ENCODE measurements at places on chromosomes 7 and 10.

DNA sequence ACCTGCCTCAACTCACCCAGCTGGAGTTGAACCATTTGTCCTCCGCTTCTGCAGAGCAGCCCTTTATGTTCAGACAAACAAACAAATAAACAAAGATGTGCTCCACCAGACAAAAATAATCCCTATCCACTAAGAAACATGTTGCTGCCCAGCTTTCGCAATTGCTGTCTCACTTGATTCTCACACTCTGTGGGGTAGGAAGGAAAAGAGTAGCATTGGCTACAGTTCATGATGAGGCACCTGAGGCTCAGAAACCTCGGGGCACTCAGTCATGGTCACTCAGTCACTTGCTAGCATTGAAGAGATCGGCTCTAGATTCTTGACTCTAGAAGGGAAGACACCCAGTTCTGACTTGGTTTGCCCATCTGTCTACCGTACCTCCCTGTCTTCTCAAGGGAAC, 88.0 kb upstream of the ZMIZ1 start:
- no peak for DNase-seq

- peak; percentile 78 for DNase-seq
These were observed 2.0 kb downstream of the CUL1 start for GRCh38 chr7:148700661-148701064.

GRCh38 chr7:25790963-25791362, 361.0 kb upstream of the NFE2L3 start:
- no peak for DNase-seq

DNA sequence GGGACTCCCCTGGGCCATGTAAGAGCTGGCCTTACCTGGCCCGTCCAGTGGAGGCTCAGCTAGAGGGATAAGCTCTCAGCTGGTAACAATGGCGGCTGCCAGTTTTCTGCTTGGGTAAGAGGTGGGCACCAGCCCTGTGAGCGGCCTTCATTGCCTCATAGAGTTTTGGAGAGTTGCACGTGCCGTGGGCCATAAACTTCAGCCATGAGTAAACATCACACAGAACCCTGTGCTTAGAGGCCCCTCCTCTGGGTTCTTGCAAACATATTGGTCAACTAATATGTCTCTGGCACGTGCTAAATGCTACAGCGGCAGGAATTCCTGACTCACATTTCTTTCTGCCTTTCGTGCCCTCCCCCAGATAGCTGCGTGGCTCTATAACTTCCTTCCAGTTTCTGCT, 103.9 kb upstream of the LEP start:
- DNase-seq: no peak

DNA sequence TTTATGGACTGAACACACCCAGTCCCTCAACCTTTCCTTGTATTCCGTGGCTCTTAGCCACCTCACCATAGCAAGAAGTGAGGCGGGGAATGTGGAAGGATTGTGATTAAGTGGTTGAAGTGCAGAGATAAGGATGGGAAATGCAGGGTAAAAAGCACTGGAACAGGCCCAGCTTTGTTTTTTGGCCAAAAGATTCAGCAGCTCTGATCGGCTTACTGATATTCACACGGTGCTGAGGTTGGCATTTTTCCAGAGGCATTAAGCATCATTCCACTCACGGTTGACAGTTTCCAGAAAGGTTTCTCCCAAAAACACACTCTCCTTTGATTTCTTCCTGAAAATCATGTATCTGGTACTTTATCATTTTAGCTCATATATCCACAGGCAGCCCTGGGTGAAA, 544.2 kb downstream of the CNTNAP2 start:
- DNase-seq: no peak

- no peak for DNase-seq
These were observed 15.1 kb downstream of the CAMK2B start for GRCh38 chr7:44310221-44310848.

DNA sequence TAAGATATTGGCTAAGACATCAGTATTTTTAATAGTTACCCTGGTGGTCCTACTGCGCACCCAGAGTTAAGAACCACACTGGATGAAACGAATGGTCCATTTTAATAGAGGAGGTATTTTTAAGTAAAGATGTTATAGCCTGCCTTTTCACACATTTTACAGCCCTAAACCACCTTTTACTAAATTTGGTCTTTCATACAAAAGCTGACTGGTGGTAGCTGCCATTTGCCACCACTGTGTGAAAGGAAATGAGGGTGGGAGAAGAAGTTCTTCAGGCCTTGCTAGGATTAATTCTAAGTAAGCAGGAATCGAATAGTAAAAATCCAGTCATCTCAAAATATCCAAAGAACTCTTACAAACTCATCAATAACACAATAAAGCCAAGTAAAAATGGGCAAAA, 15.2 kb upstream of the APBB1IP start:
- DNase-seq: no peak

- DNase-seq: no peak
These were observed 5.7 kb downstream of the CUBN start for GRCh38 chr10:17123961-17124360.

GRCh38 chr7:64747802-64748201, 46.4 kb upstream of the ZNF138 start:
- DNase-seq: no peak

DNA sequence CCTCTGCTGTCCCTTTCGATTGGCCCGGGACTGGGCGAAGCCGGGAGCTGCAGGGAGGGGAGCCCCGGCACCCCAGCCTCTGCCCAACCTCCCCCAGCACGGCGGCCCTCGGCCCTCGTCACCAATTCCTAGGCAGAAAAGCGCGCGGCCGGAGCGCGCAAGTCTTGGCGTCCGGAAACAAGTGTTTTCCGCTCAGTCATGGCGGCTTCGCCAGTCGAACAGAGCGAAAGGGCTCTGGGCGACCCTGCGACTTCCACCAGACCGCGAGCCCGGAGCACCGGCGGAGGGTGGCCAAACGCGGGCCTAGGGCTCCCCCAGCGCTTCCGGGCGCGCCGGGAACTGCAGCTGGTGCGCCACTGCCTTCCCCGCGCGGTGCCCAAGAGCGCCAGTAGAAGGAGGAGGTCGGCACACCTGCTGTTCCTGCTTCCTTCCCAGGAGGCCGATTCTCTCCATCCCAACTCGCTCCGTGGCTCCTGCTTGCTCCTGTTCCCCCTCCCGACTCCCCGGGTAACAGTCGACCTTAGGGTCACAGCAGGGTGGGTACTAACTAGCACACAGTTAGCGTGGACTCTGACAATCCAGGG, 729.9 kb downstream of the ZWINT start:
- DNase-seq: peak; percentile 55

DNA sequence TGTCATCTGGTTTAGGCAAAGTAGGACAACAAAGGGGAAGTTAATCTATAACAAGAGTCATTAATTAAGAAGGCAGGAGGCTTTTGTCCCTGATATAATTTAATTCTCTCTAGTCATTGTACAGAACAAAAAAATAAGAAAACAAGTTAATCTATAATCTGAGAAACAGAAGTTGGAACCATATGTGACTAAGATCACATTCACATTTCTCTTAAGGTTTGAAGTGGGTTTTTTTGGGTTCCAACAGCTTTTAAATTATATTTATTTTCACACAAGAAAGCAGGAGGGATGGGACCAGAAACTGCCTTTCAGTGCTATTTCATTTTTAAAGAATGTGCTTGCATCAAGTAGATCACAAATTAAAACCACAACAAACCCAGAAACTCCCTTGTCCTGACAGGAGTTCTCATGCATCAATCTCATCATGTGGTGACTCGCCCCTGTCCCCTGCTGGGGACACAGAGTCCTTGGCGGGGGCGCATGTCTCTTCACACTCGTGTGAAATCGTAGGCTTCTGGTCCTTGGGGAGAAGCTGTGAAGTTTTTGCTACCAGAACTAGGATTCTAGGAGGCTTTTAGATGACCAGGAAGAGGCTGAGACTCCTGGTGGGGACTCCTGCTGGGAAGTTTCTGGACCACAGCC, 10.1 kb upstream of the OPN4 start:
- DNase-seq: peak; percentile 49

GRCh38 chr7:2624293-2624886, 7.4 kb upstream of the TTYH3 start:
- no peak for DNase-seq

Measured in activated CD4-positive, alpha-beta T cell treated with anti-CD3 and anti-CD28 coated beads for 36 hours (primary cell).